ENCODE measurements at places on chromosomes 6 and 20.

GRCh38 chr20:33947709-33948295 lies 45.9 kb upstream of the RALY start:
- no peak for DNase-seq

DNA sequence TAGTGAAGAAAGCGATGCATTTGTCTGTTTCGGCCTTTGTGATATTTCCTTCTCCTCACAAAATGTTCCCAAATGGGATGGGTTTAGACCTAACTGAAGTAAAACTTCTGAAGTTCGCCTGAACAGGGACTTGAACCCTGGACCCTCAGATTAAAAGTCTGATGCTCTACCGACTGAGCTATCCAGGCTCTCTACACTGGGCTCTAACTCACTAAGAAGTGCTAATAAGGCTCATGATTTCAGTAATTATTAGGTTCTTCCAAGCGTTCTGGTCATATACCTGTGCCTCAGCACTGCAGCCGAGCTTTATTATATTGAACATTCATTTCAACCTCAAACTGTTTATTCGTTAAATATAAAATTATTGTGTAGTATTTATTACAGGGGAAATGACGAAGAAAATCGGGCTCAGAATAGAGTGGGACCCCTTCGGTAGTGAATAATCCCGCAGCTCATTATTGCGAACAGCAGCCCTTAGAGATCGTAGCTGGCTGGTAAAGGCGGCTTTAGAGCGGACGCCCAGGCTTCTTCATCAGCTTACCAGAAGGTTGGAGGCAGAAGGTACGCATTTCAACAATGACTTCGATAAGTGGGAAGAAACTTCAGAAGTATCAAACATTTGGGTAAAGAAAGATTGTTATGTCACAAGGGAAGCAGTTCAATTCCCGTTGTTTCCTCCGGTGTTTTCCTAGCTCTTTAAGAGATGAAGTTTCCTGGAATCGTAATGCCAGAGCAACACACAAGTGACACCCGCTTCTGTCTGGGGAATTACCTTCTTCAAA lies 119.0 kb upstream of the ZNF184 start:
- no peak for DNase-seq

GRCh38 chr20:47701612-47702011 lies 83.7 kb downstream of the SULF2 start:
- no peak for DNase-seq

- DNase-seq, result no peak
Measured at GRCh38 chr6:89290401-89291155, 24.5 kb downstream of the GABRR2 start.

- no peak for DNase-seq
Measured at GRCh38 chr20:62793757-62794006, 2.6 kb upstream of the MRGBP start.
